ENCODE measurements at places on chromosomes 2 and 18.

DNA sequence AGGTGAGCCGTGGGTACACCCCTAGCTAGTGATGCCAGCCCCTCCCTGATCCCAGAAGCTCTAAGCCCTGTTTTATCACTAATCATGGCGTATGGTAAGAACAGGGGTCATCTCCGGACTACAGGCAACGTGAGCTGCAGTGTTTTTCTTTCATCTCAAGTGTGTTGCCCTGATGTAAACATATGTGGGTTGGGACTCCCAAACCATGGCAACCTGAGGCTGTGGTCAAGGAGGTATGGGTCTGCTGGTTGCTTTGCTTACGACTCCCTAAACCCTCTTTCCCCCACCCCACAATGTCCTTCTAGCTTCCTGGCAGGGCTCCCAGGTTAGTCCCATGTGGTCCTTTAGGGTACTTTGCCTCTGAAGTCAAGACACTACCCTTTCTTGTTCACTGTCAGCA is 53.6 kb upstream of the AFF3 start:
- DNase-seq, result no peak

- DNase-seq, result no peak
Observed at GRCh38 chr2:109646961-109647360, 32.8 kb downstream of the SOWAHC start.

DNA sequence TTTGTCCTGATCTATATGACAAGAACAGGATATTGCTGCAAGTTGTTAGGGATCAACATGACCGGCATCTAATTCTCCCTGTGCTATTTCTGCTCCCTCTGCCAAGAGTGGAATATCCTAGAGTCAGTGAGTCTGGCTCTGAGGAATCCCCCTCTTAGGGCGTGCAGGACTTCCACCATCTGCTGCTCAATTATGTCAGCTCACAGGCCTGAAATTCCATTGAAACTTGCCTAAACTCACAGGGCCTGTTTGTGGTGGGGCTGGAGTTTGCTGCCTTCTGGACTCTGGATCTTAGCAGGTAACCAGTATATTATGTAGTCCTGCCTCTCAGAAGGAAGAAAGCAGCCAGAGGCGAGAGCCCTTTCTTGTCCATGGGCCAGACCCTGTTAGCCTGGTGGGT is 323.0 kb downstream of the TSN start:
- peak; percentile 7 for DNase-seq

DNA sequence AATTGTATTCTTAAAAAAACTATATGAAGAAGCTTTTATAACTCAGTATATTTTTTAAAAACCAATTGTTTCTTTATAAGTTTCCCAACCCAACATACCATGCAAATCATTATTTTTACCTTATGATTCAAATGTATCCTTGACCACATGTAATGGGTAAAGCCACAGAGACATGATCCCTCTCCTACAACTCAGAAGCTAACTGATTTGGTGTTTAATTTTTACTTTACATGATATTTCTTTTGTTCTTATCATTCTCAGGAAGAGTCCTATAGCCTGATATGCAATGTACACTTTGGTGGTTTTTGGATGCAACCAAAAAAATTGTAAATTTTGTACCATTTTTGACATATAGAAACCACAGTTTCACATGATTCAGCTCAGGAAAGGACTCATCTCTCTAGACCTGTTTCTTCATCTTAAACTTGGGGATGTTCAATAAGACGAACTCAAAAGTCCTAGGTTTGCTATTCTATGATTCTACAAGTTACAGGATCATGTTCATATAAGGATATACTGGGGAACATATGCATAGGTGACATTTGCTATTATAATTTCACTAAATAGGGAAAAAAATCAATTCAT is 85.2 kb upstream of the RBBP8 start:
- no peak for DNase-seq

DNA sequence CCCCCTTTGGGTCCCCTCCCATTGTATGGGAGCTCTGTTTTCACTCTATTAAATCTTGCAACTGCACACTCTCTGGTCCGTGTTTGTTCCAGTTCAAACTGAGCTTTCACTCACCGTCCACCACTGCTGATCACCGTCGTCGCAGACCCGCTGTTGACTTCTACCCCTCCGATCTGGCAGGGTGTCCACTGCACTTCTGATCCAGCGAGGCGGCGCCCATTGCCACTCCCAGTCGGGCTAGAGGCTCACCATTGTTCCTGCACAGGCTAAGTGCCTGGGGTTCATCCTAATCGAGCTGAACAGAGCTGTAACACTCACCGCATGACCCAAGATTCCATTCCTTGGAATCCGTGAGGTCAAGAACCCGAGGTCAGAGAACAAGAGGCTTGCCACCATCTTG is 11.0 kb upstream of the CHAC2 start:
- no peak for DNase-seq

DNA sequence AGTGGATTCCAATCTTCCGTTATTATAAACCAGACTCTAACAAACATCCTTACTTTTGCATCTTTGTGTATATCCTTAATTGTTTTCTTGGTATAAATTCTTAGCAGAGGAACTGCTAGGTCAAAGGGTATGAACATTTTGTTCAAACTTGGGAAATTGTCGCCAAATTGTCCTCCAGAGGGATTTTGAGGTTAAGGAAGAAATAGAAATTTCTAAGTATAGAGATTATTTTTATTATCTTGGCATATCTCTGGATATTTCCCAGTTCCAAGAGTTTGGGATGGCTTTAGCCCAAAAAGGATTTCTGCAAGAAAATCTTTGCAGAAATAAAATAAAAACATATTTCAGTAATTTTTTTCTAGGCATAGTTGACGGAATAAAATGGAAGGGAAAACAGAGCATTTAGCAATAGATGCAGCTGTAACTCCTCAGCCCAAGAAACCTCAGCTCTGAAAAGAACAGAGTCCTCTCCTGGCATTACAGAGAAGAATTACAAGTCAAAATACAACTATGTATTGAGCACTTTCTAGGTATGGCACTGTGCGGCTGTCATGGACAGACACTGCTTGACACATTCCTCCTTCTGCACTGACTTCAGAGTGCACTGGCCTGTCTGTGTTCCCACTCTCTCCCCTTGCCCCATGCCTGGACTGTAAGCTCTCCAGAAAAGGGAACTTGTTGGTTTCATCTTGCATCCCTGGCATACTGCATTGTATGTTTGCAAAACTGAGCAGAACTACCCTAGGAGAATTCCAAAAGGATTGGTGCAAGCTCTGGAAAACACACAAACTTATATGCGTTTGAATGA is 117.3 kb upstream of the STON1 start:
- no peak for DNase-seq

DNA sequence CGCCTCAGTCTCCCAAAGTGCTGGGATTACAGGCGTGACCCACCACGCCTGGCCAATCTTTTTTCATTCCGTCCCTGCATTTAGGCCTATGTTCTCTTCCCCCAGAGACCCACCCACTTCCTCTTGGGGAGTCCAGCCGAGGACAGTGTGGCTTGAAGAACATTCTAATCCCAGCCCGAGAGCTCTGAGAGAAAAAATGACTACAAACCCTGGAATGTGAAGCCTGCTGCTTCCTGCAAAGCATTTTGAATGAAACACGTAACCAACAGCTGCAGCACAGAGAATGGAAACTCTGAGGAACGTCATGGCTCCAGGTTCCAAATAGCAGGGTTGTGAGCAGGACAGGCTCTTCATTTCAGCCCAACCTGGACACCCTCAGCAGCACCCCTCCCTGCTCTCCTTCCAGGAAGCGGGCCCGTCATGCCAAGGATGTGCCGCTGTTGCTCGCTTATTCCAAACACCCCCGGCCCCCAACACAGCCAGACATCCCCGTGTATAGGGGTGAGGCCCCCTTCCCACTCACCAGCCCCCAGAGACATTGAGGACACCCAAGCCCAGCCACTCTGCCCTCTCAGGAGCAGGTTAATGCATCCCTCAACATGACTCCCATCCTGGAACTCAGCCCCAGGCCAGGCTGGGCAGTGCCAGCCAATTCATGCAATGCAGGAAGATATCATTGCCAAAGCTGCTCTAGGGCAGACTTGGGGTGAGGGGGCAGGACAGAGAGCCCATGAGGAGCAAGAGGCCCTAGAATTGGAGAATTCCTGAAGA is 139.8 kb downstream of the ZFP36L2 start:
- peak; percentile 93 for DNase-seq

DNA sequence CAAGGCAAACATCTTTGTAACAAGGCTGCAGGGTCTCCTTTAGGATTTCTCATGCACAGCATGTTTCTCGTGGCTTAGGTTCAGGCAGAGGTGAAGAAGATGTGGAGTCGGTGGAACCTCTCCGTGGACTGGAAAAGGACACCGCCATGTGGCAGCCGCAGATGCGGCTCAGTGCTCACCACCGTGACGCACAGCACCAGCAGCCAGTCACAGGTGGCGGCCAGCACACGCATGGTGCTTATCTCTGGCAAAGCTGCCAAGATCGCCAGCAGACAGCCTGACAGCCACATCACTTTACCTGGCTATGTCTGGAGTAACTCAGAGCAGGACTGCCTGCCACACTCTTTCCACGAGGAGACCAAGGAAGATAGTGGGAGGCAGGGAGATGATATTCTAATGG is 86.6 kb downstream of the PTH2R start:
- no peak for DNase-seq
